ENCODE measurements at places on chromosomes 13 and 19.

DNA sequence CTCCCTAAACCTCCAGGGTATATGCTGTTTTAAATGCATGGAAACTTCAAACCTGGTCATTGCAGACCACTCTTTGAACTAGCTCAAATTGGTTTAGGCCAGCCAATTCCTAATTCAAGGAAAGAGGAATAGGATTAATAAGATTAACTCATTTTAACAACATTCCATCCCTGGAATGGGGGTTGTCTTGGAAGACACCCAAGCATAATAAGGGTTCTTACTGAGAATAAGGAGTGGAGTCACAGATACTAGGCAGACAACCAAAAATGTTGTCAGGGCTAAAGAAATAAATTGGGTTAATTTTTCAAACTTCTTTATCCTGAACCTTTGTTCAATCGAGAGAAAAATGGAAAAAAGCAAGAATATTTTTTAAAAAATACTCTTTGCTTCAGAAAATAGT lies 186.2 kb downstream of the PCDH9 start:
- DNase-seq, result no peak

GRCh38 chr13:25111585-25111956 lies 15.6 kb downstream of the PABPC3 start:
- DNase-seq, result no peak

DNA sequence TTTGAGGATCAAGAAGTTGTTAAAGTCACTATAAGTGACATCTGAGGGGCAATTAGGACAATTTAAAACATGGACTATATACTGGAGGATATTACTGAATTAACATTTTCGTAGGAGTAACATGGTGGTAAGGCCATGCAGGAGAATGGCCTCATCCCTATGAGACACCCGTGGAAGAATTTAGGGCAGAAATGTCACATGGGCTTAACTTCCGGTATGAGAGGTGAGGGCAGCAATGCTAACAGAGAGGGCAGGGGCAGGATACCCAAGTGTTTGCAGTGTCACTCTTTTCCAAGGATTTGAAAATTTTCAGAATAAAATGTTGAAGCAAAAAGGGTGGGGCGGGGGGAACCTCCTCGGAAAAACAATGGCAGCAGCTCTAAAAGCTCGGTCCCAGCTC lies 23.6 kb downstream of the RANBP3 start:
- DNase-seq, result no peak

GRCh38 chr19:19911150-19911549 lies 10.4 kb downstream of the ZNF93 start:
- DNase-seq, result no peak

DNA sequence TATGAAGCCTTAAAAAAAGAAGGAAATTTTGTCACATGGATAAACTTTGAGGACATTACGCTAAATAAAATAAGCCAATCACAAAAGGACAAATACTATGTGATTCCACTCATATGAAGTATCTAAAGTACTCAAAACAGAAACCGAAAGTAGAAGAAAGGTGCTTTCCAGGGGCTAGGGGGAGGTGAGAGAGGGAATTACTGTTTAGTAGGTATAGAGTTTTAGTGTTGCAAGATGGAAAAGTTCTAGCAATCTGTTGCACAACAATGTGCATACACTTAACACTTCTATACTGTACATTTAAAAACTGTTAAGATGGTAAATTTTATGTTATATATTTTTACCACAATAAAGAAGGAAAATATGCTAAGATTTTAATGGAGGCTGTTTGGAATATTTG lies 83.0 kb downstream of the POLR1D start:
- DNase-seq, result peak; percentile 29
